Left hindlimb (tissue), 1 donor: ENCODE measurements at places on chromosomes 2 and 18.

GRCh38 chr2:133690780-133691179 is 122.5 kb upstream of the NCKAP5 start:
- DNase-seq, result no peak

- DNase-seq, result no peak
These were observed 148.3 kb downstream of the AQP4 start for GRCh38 chr18:26717123-26717719.

DNA sequence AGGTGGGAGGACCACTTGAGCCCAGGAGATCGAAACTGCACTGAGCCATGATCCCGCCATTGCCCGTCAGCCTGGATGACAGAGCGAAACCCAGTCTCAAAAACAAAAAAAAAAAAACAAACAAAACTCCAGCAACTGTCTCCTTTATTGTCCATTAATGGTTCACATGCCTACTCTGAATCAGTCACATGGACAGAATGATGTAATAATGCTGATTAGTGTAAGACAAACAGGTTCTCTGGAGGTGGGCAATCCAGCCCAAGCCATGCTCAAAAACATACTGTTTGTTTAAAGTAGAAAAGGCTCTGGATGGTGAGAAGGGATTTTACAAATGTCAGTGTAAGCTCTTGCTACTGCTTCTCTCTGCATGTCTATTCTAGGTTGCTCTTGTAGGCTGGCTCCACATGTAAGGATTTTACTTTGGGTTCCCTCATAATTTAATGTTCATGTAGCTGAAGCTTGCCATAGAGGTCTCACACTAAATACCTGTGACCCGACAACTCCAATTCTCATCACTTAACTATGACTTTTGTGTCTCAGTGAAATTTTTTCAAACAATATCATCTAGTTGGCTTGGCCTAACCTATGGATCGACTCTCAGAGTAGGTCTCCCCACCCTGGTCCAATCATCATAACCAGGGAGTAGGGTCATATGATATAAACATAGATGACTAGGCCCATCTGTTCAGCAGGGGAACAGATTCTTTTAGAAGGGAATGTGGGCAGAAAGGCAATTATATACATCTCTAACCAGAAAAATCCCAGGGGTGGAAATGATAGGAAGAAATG is 83.9 kb upstream of the SLC39A10 start:
- DNase-seq, result no peak

DNA sequence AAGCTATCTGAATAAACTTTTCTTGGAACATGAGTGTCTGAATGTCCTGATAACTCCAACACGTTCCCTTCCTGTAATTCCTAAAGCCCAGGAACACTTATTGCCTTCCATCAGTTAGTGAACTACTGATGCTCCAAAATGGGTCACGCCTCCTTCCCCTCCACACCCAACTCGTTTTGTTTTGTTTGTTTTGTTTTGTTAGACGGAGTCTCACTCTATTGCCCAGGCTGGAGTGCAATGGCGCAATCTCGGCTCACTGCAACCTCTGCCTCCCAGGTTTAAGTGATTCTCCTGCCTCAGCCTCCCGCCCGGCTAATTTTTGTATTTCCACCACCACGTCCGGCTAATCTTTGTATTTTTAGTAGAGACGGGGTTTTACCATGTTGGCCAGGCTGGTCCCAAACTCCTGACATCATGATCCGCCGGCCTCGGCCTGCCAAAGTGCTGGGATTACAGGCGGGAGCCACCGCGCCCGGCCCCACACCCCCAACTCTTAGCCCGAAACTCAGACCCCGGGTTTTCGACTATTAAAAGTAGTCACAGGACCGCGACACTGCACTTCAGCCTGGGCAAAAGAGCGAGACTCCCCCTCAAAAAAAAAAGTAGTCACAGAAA is 774 bp downstream of the IER3IP1 start:
- peak; percentile 39 for DNase-seq

DNA sequence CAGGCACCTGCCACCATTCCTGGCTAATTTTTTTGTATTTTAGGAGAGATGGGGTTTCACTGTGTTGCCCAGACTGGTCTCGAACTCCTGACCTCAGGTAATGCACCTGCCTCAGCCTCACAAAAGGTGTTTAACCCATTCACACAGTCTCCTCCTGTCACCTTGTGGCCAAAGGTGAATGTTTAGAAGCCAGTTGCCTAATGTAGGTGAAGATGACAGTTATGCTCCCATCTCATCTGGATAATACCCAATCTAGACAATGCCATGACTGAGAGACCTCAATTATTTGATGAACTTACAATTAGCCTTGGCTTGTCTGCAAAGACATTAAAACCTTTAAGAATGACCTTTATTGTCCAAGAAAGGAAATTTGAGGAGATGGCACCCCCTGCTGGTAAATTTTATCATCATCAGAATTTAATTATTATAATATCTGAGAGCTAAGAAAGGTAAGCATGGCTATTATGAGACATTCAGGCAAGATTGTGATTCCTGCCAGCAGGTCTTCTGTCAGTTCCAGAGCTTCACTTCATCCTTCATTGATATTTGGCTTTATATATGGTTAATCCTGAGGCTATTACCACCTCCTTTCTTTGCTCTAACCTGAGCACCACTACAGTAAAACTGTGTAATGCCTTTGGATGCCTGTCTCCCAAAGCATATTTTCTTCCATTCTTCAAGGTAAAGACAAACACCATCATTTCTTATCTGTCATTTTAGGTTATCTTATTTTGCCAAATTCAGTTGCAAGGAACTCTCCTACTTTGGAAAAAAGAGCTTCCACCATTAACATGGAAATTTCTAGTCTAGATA is 117.6 kb downstream of the FAM124B start:
- no peak for DNase-seq

DNA sequence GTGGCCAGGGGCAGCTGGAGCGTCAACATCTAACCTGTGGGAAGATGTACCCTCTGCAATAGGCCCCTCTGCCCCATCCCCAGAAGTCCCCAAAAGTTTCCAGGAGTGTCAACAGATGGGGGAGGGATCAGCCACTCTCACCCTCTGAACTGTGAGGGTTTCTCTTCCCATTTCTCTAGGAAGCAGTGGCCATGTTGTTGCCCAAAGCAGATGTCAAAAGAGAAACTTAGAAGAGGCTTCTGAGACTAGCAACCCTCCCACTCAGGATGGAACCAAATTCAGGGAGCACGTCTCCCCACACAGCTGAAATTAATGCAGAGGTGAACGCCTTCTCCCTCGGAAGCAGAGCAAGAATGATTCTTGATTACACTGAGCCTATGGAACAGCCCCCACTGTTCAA is 70.3 kb downstream of the ARL4C start:
- no peak for DNase-seq

GRCh38 chr18:34283506-34283905 is 58.8 kb upstream of the NOL4 start:
- no peak for DNase-seq

DNA sequence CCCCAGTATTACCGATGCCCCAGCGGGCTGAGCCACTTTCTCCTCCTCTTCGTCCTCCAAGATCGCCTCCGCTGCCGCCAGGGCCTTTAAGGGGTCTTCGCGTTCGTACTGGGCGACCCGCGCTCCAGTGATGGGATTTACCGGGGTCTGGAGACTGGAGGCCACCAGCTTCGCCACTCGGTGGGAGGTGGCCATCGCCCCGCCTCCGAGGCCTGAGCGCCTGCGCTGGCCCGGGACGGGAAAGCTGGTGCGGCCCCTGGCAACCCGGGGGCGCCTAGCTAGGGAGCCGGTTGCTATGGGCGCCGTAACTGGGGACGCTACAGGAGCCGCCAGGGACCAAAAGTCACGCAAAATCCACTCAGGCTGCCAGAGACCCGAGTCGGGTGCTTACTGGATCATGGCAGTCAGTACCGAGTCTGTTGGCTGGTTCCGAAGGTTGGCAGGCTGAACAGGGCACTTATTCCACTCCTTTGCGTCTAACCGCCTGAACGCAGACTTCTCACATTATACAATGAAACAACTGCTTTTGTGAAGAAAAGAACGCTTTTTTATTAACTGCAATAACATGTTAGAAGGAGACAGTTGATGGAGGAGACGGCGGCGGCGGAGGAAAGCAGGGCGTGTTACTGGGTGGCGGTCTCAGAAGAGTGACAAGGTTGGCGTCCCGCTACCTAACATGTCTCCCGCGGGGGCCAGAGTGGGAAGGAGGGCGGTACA is at the start of gene FAM161A:
Gene FAM161A, minus strand, starts transcription at position 214 of the 717 bp plus-strand sequence. Its CDS starts 19 bp downstream, at position 195.
- peak; percentile 92 for DNase-seq

DNA sequence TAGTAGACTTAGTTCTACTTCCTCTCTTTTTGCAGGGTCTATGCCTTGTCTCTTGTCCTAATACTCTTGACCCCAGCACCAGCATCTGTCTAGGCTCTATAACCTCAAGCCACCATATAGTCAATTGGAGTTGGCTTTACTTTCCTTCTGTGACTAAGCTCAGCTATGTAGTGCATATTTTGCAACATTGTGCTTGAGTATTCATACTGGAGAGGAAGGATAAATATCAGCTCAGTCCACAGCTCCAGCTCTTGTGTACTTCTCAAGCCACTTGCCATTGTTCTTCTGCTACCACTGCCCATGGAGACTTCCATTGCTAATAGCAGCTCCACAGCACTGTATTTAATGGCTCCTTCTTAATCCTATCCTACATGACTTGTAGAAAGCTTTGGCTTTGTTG is 35.5 kb upstream of the CD28 start:
- DNase-seq, result no peak

DNA sequence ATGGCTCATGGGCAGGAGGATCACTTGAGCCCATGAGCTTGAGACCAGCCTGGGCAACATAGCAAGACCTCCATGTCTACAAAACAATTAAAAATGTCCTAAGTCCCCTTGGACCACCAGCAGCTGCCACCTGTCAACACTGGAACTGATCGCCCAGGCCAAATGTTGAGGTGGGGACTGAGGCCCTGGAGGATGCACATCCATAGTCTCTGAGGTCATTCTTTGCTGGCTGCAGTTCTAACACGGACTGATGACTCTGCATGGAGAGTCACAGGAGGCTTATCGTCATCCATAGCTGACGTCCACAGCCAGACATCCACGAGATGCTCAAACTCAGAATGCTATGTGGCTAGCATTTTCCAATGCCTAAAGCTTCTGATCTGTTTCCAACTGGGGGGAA is 151.3 kb downstream of the BCL2 start:
- no peak for DNase-seq

DNA sequence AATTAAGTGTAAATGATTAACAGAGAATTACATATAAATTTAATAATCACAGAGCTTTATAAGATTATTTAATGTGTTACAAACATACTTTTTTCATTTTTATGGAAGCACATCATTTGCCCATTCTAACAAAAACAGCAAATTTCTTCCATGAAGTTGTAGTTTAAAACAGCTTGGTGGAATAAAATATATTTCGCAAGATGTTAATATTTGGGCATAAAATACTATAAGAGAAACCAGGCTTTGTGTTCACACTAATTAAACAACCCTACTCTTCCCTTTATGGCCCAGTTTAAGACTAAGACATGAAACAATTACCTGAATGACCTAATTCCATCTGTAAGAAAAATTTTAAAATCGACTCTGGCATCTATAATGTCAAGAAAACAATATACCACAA is 69.4 kb downstream of the LNPK start:
- no peak for DNase-seq

GRCh38 chr2:216727346-216728122 is 32.2 kb upstream of the IGFBP5 start:
- no peak for DNase-seq

DNA sequence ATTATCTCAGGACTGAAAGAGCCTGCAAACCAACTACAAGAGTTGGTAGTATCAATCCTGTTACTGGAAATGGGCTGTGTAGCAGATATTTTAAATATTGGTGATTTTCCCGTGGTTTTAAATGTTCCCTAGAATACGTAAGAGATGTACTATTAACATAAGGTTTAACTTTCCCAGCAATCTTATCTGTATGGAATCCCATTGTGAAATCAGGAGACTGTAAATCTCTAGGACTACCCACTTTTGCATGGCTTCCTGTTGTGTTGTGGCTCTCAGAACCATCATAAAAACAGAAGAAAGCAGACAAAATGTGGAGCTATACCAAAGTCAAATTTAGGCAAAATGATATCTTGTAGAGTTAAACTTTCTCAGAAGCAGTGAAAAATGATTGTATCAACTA is 641.5 kb upstream of the SETBP1 start:
- no peak for DNase-seq

- DNase-seq, result no peak
These were observed 184.9 kb downstream of the RTP5 start for GRCh38 chr2:242054406-242054805.

DNA sequence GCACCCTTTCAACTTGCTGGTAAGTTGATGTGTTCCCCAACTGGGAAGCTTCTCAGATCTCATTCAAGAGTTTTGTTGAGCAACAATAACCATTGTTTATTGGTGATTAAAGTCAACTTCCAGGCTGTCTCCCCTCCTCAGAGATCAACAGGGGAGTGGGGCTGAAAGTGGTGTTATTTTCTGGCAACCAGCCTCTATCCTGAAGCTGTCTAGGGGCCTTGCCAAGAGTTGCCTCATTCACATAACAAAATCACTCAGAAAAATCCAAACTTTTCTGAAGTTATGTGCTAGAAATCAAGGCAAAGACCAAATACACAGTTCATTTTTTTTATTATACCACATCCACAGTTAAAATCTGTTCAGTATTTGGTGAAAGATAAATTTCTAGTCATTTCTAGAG is 788.4 kb downstream of the LRRTM4 start:
- no peak for DNase-seq
